PC-3 (cell line): ENCODE measurements at places on chromosomes 1 and 21. TPM values are rescaled to one million over a fixed set of nuclear protein-coding genes. Genes with fewer than 3 reads are reported as not detected.

Gene SLC16A1
- 103 and 116 TPM in 2 replicates for total RNA-seq

Gene OR10Z1
- total RNA-seq: not detected in 2 replicates

Gene MX1
- total RNA-seq: 12.6 and 22.0 TPM in 2 replicates

Gene PIGM
- total RNA-seq: 6.7 and 6.9 TPM in 2 replicates

Gene CFHR1
- total RNA-seq: not detected in 2 replicates

Gene CHI3L1
- not detected in 2 replicates for total RNA-seq

Gene DCST2
- total RNA-seq: 0.18 and 3.0 TPM in 2 replicates

Gene HPCAL4
- total RNA-seq: 0.04 and 0.12 TPM in 2 replicates

Gene VSIG8
- 0.29 and 0.47 TPM in 2 replicates for total RNA-seq

Gene CFHR3
- not detected in 2 replicates for total RNA-seq

Gene C4BPA
- not detected in 2 replicates for total RNA-seq

Gene C1orf122
- total RNA-seq: 70.1 and 72.5 TPM in 2 replicates

Gene HES3
- total RNA-seq: not detected in 2 replicates

Gene KRTAP11-1
- total RNA-seq: not detected in 2 replicates

Gene PCSK9
- total RNA-seq: 6.0 and 6.8 TPM in 2 replicates

Gene COPA
- total RNA-seq: 141 and 142 TPM in 2 replicates

Gene DIO1
- not detected in 2 replicates for total RNA-seq

Gene TPTE
- total RNA-seq: not detected in 2 replicates

Gene ACAP3
- 116 and 178 TPM in 2 replicates for total RNA-seq

Gene PHGDH
- 134 and 155 TPM in 2 replicates for total RNA-seq

Gene ANGPTL3
- total RNA-seq: not detected in 2 replicates

Gene CD34
- not detected in 2 replicates for total RNA-seq

Gene ADAMTS4
- 0.52 TPM in 1 of 2 replicates, not detected in the other for total RNA-seq

Gene DDOST
- 334 and 357 TPM in 2 replicates for total RNA-seq

Gene PLEKHG5
- total RNA-seq: 42.8 and 66.1 TPM in 2 replicates

Gene CLCA2
- 0.17 and 0.22 TPM in 2 replicates for total RNA-seq

Gene ASAP3
- total RNA-seq: 12.8 and 17.0 TPM in 2 replicates

Gene DPT
- not detected in 2 replicates for total RNA-seq

Gene MFAP2
- total RNA-seq: 1.8 and 3.1 TPM in 2 replicates

Gene CYP4Z1
- not detected in 2 replicates for total RNA-seq

Gene KRTAP19-3
- total RNA-seq: not detected in 2 replicates

Gene CLCA1
- total RNA-seq: not detected in 2 replicates

Gene F3
- total RNA-seq: 8.0 and 8.5 TPM in 2 replicates

Gene KCNE2
- total RNA-seq: not detected in 2 replicates

Gene WNT9A
- 22.2 and 36.6 TPM in 2 replicates for total RNA-seq

Gene AMY1A
- not detected in 2 replicates for total RNA-seq

Gene BARHL2
- not detected in 2 replicates for total RNA-seq

Gene BLZF1
- 30.6 and 37.4 TPM in 2 replicates for total RNA-seq

Gene RSPO1
- total RNA-seq: not detected in 2 replicates

Gene KRTAP6-3
- not detected in 2 replicates for total RNA-seq

Gene FAM229A
- 3.0 and 3.7 TPM in 2 replicates for total RNA-seq

Gene PM20D1
- total RNA-seq: not detected in 2 replicates

Gene MIXL1
- total RNA-seq: not detected in 2 replicates

Gene TEKT2
- total RNA-seq: not detected in 2 replicates
